Activated T-cell treated with anti-CD3 and anti-CD28 coated beads, Interleukin-2, amount 50 U/mL, for 1 hour (primary cell): ENCODE measurements at places on chromosomes 4 and X.

- DNase-seq, result no peak
Observed at GRCh38 chr4:55756208-55756607, 63.4 kb upstream of the EXOC1L start.

DNA sequence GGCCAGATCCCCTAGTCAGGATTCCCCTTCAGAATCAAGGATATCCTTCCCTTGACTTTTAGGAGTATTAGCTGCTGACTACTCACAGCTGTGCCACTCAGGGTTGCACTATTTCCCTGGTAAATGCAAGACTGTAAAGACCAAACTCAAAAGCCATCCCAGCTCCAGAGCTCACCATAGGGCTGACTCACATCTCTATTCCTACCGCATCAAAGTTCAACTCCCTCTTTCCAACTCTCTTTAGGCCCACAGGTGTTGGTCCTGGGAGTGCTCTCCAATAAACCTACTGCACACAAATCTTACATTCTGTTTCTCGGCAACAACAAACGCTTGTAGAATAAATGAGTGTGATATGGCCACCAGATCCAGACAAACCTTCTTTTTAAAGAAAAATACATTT lies 109.6 kb downstream of the PPP3CA start:
- DNase-seq, result no peak

- no peak for DNase-seq
Observed at GRCh38 chrX:66863721-66864120, 224.8 kb upstream of the EDA2R start.

DNA sequence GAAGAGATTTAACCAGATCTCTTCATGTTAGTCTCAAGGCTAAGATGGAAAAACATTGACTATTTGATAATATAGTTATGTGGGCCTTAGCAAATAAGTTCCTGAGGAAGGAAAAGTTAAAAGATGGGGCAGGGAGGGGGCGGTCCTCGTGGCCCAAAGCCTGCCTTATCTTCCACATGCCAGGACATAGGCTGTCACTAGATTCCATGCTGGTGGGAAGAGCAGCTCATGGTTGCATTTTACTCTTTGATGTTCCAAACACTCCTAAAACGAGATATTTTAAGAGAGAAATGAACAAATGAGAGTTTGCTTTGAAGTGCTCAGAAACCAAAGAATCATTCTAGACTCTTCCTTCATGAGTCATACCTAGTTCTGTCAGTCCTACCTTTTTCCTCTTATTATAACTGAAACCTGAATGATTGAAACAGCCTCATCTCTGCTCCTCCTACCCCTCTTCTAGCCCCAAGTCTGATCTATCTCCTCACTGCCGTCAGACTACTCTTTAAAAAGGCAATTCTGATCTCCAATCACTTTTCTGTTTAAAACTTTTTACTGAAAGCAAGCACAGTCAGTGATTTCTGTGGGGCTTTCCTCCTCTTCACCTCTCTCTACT lies 25.1 kb downstream of the RAB9B start:
- no peak for DNase-seq

DNA sequence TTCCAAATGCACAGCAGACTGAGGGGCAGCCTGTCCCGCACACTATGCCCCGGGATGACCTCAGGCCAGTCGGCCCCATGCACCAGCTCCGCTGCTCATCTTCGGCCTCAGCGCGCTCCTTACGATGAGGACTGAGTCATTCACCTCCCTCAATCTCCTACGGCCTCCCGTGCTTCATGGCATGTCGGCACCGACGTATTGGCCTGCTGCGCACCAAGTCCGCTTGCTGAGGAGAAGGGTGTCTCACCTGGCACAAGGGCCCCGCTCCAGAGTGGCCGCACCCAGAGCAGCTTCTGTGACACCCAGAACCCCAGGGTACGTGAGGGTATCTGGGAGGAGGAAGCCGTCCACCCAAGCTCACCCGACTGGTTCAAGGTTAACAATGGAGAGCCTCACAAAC lies 35.5 kb downstream of the GAK start:
- DNase-seq, result no peak

- DNase-seq, result no peak
Observed at GRCh38 chr4:52096048-52096447, 44.9 kb downstream of the SPATA18 start.

DNA sequence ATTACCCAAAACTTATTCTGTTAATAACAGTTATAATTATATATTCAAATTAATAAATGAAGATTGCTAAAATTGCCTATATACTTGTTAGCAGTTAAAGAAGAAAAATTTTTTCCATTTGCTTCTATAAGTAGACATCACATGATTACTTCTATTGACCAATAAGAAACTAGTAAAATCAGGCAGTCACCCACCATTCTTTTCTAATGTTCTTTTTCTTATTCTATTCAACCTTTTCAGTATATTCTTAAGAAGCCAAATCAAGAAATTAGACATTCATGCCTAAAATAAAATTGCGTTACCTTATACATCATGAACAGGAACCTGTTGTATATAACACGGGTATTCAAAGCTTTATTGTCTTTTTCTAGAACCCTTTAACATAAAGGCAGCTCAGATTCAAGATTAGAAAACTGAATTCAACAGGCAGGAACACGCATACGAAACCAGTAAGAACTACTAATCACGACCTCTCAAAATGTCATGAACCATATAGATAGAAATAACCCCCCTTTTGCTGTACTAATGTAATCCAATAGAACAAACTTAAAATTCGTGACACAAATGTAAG lies 568.1 kb upstream of the DIPK2B start:
- DNase-seq, result no peak

DNA sequence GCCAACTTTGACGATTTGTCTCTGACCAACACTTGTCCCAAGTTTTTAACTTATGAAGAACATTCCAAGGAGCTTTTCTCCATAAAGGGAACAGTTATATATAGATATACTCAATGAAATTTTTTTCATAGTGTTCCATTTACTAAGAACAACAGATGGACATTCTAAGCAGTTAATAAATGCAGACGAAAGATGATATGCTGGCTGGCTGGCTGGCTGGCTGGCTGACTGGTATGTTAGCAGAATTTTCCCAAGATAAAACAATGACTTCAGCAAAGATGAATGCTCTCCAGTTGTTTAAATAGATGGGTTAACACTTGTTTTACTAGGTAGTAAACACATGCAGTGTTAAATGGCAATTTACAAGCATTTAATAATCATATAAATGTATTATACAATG lies 62.2 kb downstream of the SPANXN3 start:
- no peak for DNase-seq

DNA sequence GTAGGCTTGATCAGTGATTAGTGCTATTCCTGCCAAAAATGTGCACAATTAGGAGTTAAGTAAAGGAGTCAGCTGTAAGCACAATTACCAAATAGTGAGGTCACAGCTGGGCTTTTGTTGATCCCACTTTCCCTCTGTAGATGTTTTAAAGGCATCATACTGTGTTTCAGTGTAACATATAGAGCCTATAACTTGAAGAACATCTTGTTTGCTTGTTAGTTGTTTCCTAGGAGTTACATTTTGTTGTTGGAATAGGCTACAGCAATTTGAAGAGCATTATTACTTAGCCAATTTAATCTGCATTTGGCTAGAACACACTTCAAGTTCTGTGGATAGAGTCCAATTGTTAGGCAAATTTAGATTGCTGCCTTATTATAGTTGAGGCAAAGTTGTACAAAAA lies 210.7 kb upstream of the MAD2L1 start:
- DNase-seq, result no peak

GRCh38 chr4:26424838-26425237 lies 65.4 kb downstream of the CCKAR start:
- DNase-seq, result no peak

DNA sequence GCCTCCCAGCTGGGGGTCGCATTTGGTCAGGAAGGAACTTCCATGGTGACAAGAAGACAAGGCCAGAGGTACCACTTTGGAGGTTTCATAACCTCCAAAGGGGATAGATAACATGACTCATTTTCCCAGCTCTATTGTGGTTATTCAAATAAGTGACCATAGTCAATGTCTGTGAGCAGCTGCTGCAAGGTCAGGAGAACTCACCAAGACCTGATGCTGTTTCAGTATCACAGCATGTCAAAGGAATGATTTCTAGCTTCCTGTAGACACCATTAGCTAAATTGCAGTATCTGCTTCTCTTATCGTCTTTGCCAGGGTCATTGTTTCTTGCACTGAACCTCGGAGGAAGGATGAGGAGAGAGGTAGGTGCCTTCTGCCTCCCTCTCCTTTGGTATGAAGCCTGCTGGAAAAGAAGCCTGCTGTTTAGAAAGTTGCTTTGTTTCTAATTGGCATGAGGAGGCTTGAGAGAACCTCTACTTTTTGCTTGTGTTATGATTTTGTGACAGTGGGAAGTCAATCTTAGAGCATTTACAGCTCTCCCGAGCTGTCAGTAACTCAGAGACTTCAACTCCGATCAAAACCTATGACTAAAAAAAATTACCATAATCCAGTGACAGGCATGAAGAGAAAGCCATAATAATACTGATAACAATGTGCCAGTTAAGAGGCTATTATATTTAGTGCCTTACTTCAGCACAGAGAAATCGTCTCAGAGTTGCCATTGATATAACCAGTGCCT lies 38.0 kb upstream of the GATB start:
- DNase-seq, result no peak

GRCh38 chr4:39614487-39615162 lies 24.0 kb downstream of the SMIM14 start:
- DNase-seq, result no peak

GRCh38 chr4:95204267-95204844 lies 344.4 kb downstream of the UNC5C start:
- DNase-seq, result no peak

GRCh38 chrX:1394731-1395501 lies 3.0 kb upstream of the SLC25A6 start:
- peak; percentile 18 for DNase-seq

- DNase-seq, result no peak
Observed at GRCh38 chrX:153731117-153731844, 6.6 kb downstream of the ABCD1 start.

DNA sequence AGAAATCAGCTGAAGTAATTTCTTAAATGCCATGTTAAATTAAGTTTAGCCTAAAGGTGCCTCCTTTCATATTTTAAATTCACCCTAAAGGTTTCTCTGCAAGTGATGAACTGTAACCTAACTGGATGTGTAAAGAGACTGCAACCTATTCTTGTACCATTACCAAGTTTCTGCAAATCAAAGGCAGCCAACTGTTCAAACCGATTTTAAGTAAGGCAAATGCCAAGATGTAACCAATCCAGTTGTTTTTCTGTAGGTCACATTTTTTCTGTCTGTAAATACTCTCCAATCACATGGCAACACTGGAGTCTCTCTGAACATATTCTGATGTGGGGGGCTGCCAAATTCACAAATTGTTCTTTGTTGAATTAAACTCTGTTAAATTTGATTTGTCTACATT lies 42.4 kb upstream of the FGF2 start:
- no peak for DNase-seq

- DNase-seq, result no peak
Observed at GRCh38 chr4:166518315-166518714, 645.3 kb downstream of the TLL1 start.

DNA sequence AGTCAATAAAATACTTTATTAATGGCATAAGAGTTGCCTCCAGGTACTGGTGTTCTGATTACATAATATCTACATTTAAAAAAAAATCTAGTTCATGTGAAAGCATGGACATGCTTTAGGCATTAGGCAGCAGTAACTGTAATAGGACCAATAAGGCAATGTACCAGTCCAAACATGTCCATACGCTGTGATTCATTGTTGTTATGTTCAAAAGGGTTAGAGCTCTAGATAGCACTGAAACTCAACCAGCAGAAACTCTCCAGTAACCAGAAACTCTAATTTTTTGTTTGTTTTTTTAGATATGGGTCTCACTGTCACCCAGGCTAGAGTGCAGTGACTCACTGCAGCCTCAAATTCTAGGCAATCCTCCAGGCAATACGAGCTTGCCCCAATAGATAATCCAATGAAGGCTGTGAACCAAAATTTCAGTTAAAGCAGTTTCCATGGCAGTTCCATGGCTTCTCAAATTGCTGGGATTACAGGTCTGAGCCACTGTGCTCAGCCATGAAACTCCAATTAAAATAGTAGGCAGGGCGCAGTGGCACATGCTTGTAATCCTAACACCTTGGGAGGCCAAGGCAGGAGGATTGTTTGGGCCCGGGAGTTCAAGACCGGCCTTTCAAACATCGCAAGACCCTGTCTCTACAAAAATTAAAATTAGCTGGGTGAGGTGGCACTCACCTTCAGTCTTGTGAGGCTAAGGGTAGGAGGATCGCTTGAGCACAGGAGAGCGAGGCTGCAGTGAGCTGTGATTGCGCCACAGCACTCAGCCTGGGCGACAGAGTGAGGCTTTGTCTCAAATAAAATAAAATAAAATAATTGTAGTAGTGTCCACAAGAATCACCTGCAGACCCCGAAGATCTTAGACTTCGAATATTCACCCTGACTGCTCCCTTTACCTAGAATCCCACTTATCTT lies 36.3 kb downstream of the MGARP start:
- no peak for DNase-seq

GRCh38 chr4:86496094-86497080 lies 97.7 kb upstream of the PTPN13 start:
- DNase-seq, result peak; percentile 20

- no peak for DNase-seq
Observed at GRCh38 chr4:1869530-1870327, 1.5 kb upstream of the NSD2 start.

DNA sequence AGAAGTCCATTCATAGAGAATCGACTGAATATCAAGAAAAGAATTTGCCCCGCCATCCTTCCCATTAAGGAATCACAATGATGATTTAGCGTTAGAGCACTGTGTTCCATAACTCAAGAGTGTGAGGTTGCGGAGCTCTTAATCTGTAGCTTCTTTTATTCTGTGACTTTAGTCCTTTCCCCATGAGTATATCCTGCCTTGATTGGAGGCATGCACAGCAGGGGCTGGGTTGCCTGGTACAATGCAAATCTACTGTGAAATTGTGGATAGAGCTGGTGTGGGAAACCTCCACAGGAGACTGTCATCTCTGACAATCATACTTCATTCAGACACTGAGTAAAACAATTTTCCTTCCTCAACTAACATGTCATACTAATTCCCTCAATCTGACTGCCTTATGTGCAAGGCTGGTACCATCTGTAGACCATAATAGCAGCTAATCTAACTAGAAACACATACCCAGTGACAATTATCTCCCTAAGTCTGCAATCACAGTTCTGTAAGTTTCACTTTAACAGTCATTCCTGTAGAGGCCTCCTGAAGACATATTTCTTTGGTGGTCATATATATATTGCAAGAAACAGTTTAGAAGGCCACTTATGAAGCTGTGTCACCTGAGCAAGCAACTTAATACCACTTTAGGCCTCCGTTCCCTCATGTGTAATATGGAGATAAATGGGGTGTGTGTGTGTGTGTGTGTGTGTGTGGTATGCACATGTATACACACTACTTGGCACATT lies 355.2 kb upstream of the FAM241A start:
- no peak for DNase-seq

GRCh38 chr4:60134099-60134498 lies 1066.0 kb upstream of the ADGRL3 start:
- no peak for DNase-seq

DNA sequence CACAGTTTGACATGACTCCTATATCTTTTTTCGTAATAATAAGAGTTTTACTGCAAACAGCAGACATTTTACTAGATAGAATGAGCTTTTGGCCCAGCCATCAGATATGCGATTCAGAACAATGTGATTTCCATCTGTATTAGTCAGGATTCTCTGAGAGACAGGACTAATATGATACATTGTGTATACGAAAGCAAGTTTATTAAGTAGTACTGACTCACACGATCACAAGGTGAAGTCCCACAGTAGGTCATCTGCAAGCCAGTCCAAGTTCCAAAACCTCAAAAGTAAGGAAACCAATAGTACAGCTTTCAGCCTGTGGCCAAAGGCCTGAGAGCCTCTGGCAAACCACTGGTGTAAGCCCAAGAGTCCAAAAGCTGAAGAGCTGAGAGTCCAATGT lies 24.1 kb downstream of the CXCL8 start:
- DNase-seq, result no peak

- no peak for DNase-seq
Observed at GRCh38 chr4:188194421-188194820, 55.2 kb downstream of the TRIML1 start.
